ENCODE measurements at places on chromosomes 4 and X.

DNA sequence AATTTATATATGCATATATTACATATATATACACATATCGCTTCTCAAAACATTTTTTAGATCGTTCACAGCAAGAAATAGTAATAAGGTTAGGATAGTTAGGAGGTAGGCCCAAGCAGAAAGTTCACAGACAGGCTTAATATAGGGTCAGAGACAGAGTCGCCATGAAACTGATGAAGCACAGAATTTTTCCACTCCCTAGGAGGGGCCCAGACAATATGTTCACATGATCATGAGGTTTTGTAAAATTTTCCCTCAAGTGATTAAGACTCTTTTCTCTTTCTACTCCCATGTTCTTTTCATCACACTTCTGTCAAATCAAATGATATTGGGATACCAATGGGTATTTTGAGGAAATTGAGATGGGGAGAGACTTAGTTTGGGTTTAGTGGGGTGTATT lies 5.2 kb upstream of the ENAM start:
- H3K27ac ChIP-seq = no peak overlapping the region
- no peak for DNase-seq
- no peak overlapping the region for H3K4me3 ChIP-seq
- no peaks in the 10 kb centered on the region for H3K4me1 ChIP-seq
- H3K27me3 ChIP-seq = no peaks in the 10 kb centered on the region

GRCh38 chr4:98506462-98507132 lies 151.8 kb downstream of the TSPAN5 start:
- no peak for DNase-seq
- no peaks in the 10 kb centered on the region for H3K36me3 ChIP-seq
- H3K4me3 ChIP-seq = no peak overlapping the region
- H3K27me3 ChIP-seq = no peaks in the 10 kb centered on the region
- peaks cover 4% of the 10 kb centered on the region for H3K4me1 ChIP-seq

- no peaks in the 10 kb centered on the region for H3K4me1 ChIP-seq
- no peak within 1 kb of the TSS for H3K27ac ChIP-seq
- no peak within 1 kb of the TSS for H3K4me3 ChIP-seq
- DNase-seq = no peak
- no peaks in the 10 kb centered on the region for H3K27me3 ChIP-seq
These were observed at the start of gene PAGE2B for GRCh38 chrX:55074851-55075467. Gene PAGE2B, plus strand, starts transcription at chrX:55075030. Its CDS starts 1,012 bp downstream, at chrX:55076042.

GRCh38 chr4:5118994-5119835 lies 67.9 kb downstream of the STK32B start:
- no peaks in the 10 kb centered on the region for H3K27me3 ChIP-seq
- H3K36me3 ChIP-seq = no peaks in the 10 kb centered on the region
- H3K4me1 ChIP-seq = no peaks in the 10 kb centered on the region

DNA sequence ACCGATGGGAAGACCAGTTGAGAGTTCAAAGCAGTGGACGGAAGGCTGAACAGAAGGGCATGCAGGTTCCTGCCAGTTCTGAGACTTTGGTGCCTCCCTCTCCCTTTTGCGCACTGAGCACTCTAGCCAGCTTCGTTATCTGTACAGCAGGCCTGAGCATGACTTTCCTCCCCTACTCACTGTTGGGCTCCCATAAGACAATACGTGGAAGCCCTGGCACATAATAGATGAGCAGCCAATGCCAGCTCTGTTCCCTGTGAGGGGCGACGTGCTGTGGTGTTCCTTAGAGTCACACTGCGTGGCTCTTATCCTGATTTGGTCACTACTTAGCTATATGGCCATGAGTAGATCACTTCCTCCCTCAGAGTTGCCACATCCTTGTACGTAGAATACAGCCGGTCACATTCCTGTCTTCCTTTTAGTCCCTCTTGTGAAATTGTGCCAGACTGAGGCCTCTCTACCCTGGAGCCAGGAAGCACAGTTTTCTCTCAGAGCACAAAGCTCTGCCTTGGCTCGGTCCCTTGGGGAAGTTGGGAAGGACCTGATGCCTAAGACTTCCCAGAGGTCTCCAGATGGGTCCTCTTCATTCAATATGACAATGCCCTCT lies 160.4 kb upstream of the MAMLD1 start:
- no peaks in the 10 kb centered on the region for H3K4me1 ChIP-seq
- no peaks in the 10 kb centered on the region for H3K27me3 ChIP-seq

GRCh38 chr4:71136071-71136470 lies 142.6 kb downstream of the DCK start:
- no peak overlapping the region for H3K27ac ChIP-seq
- no peaks in the 10 kb centered on the region for H3K36me3 ChIP-seq
- H3K27me3 ChIP-seq = no peaks in the 10 kb centered on the region
- no peak overlapping the region for H3K4me3 ChIP-seq
- H3K4me1 ChIP-seq = no peaks in the 10 kb centered on the region

- no peaks in the 10 kb centered on the region for H3K36me3 ChIP-seq
- H3K4me1 ChIP-seq = peaks cover 25% of the 10 kb centered on the region
- peak overlapping the region; percentile 24 for H3K27ac ChIP-seq
- DNase-seq = no peak
- no peaks in the 10 kb centered on the region for H3K27me3 ChIP-seq
- H3K4me3 ChIP-seq = no peak overlapping the region
These were observed 334.1 kb downstream of the PCDH7 start for GRCh38 chr4:31054295-31054694.

GRCh38 chr4:99586322-99586721 lies 11.7 kb downstream of the MTTP start:
- no peak overlapping the region for H3K4me3 ChIP-seq
- no peak overlapping the region for H3K27ac ChIP-seq
- no peaks in the 10 kb centered on the region for H3K27me3 ChIP-seq
- no peaks in the 10 kb centered on the region for H3K36me3 ChIP-seq
- no peak for DNase-seq

- DNase-seq = no peak
- no peak overlapping the region for H3K27ac ChIP-seq
- H3K36me3 ChIP-seq = peaks cover 26% of the 10 kb centered on the region
- no peak overlapping the region for H3K4me3 ChIP-seq
- H3K27me3 ChIP-seq = no peaks in the 10 kb centered on the region
These were observed 12.4 kb downstream of the YTHDC1 start for GRCh38 chr4:68337522-68337921.

DNA sequence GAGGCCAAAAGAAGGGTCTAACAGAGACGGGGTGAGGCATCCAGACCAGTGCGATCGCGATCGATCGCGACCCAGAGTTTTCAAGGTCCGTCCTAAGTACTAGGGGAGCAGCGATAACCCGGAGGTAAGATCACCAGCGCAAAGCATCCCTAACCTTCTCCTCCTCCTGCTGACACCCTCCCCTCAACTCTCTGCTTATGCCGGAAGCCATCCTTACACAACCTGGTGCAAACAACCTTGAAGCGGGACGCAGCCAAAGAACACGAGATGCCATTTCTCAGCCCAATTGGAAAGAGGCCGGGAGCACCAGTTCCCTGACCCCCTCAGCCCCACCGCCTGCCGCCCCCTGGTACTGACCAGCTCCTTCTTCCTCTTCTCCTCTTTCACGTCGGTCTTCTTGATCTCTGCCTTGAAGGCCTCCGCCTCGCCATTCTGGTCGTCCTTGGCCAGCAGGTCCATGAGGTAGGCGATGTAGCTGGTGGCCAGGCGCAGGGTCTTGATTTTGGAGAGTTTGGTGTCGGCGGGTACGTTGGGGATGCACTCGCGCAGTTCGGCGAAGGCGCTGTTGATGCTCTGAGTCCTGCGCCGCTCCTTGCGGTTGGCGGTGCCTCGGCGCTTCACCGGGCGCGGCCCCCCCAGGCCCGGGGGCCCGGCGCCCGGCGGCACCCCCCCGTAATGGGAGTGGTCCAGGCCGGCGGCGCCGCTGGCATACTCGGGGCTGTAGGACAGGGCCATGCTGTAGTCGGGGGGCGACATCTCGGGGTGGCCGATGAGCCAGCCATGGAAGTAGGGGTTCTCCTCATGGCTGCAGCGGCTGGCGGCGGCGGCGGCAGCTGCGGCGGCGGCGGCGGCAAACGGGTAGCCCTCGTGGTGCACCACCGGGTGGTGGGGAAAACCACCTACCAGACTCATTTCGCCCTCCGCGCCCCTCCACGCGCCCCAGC lies 1.4 kb downstream of the HAND2 start:
- DNase-seq = no peak
- H3K36me3 ChIP-seq = no peaks in the 10 kb centered on the region
- H3K4me1 ChIP-seq = peaks cover 39% of the 10 kb centered on the region
- H3K27me3 ChIP-seq = no peaks in the 10 kb centered on the region

GRCh38 chr4:10164877-10165283 lies 48.3 kb upstream of the WDR1 start:
- DNase-seq = no peak
- no peaks in the 10 kb centered on the region for H3K4me1 ChIP-seq
- H3K36me3 ChIP-seq = no peaks in the 10 kb centered on the region
- H3K27ac ChIP-seq = no peak overlapping the region

GRCh38 chrX:55801811-55802210 lies 84.3 kb downstream of the RRAGB start:
- H3K36me3 ChIP-seq = no peaks in the 10 kb centered on the region
- DNase-seq = no peak
- no peaks in the 10 kb centered on the region for H3K4me1 ChIP-seq
- H3K4me3 ChIP-seq = no peak overlapping the region
- no peak overlapping the region for H3K27ac ChIP-seq

- peaks cover 5% of the 10 kb centered on the region for H3K36me3 ChIP-seq
- H3K4me1 ChIP-seq = peaks cover 5% of the 10 kb centered on the region
- peak; percentile 8 for DNase-seq
- no peak overlapping the region for H3K4me3 ChIP-seq
- no peaks in the 10 kb centered on the region for H3K27me3 ChIP-seq
- peak overlapping the region; percentile 36 for H3K27ac ChIP-seq
These were observed 68.1 kb upstream of the NAP1L5 start for GRCh38 chr4:88765729-88766128.

DNA sequence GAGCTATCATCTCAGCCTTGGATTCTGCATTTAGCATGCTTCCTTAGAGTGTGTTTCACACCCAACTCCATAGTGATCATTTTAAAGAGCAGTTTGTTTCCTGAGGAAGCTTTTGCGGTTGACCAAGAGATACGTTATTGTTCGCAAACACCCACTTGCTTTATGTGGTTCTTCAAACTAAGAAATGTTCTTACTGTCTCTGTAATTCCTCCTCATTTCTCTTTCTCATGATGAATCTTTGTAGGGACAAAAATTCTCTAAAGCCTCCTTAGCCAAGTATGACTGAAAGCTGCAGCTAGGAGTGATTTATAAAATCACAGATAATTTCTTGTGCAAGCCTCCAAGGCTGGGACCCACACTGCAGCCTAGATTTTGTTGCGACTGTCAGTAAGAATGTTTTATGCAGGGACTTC lies 10.0 kb downstream of the TNIP3 start:
- no peaks in the 10 kb centered on the region for H3K27me3 ChIP-seq
- no peak overlapping the region for H3K27ac ChIP-seq
- H3K4me3 ChIP-seq = no peak overlapping the region
- no peak for DNase-seq
- H3K36me3 ChIP-seq = no peaks in the 10 kb centered on the region
- H3K4me1 ChIP-seq = peaks cover 10% of the 10 kb centered on the region

DNA sequence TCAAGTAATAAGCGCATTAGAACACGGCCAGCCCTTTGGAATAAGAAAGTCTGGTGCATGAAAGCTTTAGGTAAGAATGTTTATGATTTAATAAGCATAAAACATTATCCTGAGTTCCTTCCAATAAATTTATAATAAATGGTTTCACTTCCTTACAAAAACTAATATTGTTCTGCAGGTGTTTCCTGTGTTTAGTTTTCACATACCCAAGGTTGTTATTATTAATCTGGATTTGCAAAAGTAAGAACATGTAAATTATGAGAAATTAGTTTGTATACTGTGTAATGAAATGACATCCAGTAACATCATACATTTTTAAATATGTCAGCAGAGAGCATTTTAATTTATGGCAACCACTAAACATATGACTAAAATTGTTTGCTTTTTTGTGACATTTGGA lies 72.1 kb downstream of the BANK1 start:
- no peak overlapping the region for H3K4me3 ChIP-seq
- no peaks in the 10 kb centered on the region for H3K36me3 ChIP-seq
- no peak for DNase-seq
- H3K4me1 ChIP-seq = no peaks in the 10 kb centered on the region

DNA sequence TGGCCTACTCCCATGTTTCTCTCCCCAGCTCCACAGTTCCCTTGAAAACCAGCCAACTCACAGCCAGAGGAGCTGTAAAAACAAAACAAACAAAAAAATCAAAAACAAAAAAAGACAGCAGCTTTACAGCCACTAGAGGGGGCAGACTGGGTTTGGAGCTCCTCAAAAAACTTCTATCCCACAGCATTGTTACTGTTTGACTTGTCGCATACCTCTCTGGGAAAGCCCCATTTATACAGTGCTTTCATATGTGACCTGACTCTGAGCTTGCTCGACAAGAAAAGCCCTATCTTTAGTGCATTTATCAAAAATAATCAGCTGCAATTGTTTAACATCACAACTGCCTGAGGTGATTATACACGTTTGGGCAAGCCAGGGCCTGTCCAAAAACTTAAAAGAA lies 21.6 kb downstream of the TSPAN6 start:
- H3K36me3 ChIP-seq = no peaks in the 10 kb centered on the region
- no peak overlapping the region for H3K4me3 ChIP-seq

- H3K27me3 ChIP-seq = no peaks in the 10 kb centered on the region
- H3K4me1 ChIP-seq = peaks cover 8% of the 10 kb centered on the region
- H3K36me3 ChIP-seq = no peaks in the 10 kb centered on the region
- DNase-seq = no peak
These were observed 58.4 kb upstream of the TET2 start for GRCh38 chr4:105088110-105088879.

DNA sequence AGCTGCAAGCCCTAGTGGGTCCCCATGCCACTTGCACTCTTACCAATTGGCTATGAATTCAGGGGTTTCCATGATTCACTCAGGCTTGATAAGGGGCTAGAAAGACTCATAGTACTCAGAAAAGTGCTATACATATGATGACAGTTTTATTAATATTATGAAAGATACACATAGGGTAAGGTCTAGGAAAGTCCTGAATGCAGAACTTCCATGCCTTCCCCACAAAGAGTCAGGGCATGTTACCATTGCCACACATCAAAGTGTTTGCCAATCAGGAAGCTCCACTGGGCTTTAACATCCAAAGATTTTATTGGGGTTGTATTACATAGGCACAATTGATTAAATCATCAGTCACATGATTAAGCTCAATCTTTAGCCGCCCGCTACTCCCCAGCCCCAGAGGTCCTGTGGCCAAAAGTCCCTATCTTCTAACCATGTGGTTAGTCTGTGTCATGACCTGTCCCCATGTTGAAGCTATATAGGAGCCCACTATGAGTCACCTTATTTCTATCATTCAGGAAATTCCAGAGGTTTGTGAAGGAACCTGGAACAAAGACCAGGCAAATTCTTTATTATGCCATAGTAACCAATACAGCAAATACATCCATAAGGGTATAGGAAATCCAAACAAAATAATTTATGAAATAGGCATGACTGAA lies 635.6 kb downstream of the STPG2 start:
- no peak overlapping the region for H3K27ac ChIP-seq
- H3K4me3 ChIP-seq = no peak overlapping the region
- no peaks in the 10 kb centered on the region for H3K4me1 ChIP-seq
- H3K36me3 ChIP-seq = no peaks in the 10 kb centered on the region

Data from thoracic aorta (tissue), 2 donors.